Stimulated activated CD4-positive, alpha-beta T cell treated with anti-CD3 and anti-CD28 coated beads, Interleukin-1b, Interleukin-23, amount 100 ng/mL, for 1 hour (primary cell): ENCODE measurements at places on chromosomes 7 and 10.

GRCh38 chr10:83612746-83613145 lies 526.6 kb upstream of the GHITM start:
- DNase-seq, result no peak

DNA sequence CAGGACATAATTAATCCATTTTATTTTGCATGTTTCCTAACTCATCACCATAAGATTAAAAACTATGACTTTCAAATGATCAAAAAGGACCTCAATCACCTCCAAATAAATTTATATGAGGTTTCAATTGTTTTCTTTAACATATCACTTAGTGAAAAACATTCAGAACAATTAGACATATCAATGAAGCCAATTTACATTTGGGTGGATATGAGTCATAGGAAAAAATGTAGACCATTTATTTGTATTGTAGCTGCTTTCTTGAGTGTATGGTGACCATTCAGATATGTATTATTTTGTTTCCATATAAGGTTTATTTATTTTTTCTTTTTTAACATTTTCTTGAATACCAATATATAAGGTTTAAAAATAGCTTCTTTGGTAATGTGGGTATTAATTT lies 13.3 kb upstream of the EXOC6 start:
- no peak for DNase-seq

DNA sequence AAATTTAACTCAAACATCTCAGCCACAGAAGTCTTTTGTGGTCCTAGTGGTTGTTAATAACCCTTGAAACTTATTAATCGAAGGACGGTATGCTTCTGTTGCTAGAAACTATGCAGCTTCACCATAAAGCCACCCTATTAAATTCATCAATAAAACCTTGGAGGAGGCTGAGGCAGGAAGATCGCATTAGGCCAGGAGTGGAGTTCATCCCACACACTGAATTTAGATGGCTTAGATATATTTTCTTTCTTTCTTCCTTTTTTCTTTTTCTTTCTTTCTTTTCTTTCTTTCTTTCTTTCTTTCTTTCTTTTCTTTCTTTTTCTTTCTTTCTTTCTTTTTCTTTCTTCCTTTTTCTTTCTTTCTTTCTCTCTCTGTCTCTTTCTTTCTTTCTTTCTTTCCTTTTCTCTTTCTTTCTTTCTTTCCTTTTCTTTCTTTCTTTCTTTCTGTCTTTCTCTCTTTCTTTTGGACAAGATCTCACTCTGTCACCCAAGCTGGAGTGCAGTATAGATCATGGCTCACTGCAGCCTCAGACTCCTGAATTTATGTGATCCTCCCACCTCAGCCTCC lies 30.9 kb upstream of the CASD1 start:
- no peak for DNase-seq

DNA sequence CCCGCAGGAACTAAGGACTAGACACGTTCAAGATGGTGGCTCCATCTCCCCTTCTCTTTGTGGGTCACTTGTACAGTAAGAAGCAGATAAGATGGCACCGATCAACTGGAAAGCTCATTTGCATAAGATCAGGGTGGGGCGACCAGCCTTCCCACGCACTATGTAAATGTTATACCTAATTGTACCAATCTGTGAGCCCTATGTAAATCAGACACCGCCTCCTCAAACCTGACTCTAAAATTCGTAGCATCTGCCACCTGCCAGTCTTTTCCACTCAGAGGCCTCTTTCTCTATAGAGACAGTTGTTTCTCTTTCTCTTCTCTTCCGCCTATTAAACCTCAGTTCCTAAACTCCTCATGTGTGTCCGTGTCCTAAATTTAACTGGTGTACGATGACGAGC lies 324.5 kb downstream of the PHF14 start:
- no peak for DNase-seq

DNA sequence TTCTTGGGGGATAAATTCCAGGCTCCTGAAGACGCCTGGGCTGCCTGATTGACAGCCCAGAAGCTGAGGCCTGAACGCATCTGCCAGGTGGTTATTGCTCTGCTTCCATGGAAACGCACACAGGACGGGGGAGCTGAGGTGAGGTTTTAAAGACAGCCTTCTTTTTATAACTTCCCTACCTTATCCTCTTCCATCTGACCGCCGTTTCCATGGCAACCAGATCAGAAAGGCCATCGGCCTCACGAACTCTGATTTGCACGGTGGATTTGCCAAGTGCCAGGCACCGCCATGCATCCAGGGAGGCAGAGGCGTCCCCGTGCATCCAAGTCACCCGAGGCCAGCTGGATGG lies 260.9 kb downstream of the ADARB2 start:
- DNase-seq, result no peak
